ENCODE measurements at places on chromosomes 12 and 14. TPM values are rescaled to one million over a fixed set of nuclear protein-coding genes. Genes with fewer than 3 reads are reported as not detected.
A peak's percentile ranks its signal among the peaks of the same experiment; 100 is the strongest.

- peak; percentile 69 for DNase-seq
These were observed 18.7 kb downstream of the HVCN1 start for GRCh38 chr12:110670161-110670701.

The RD3L gene
- not detected for total RNA-seq

- DNase-seq = no peak
These were observed 683.4 kb downstream of the SLC16A7 start for GRCh38 chr12:60279221-60279620.

The SCN8A gene
- total RNA-seq = 0.42 TPM
